Activated CD4-positive, alpha-beta T cell treated with anti-CD3 and anti-CD28 coated beads for 36 hours (primary cell): ENCODE measurements at places on chromosomes 12 and 14. TPM values are rescaled to one million over a fixed set of nuclear protein-coding genes. Genes with fewer than 3 reads are reported as not detected.

GRCh38 chr12:59780605-59781135, 184.8 kb downstream of the SLC16A7 start:
- no peaks in the 10 kb centered on the region for H3K27me3 ChIP-seq
- no peaks in the 10 kb centered on the region for H3K4me1 ChIP-seq
- no peak overlapping the region for H3K4me3 ChIP-seq
- no peak for DNase-seq
- H3K27ac ChIP-seq, result no peak overlapping the region

GRCh38 chr12:104263580-104264358, 39.8 kb upstream of the EID3 start:
- no peaks in the 10 kb centered on the region for H3K4me1 ChIP-seq
- DNase-seq, result no peak
- no peaks in the 10 kb centered on the region for H3K27me3 ChIP-seq
- H3K27ac ChIP-seq, result no peak overlapping the region
- no peaks in the 10 kb centered on the region for H3K36me3 ChIP-seq

DNA sequence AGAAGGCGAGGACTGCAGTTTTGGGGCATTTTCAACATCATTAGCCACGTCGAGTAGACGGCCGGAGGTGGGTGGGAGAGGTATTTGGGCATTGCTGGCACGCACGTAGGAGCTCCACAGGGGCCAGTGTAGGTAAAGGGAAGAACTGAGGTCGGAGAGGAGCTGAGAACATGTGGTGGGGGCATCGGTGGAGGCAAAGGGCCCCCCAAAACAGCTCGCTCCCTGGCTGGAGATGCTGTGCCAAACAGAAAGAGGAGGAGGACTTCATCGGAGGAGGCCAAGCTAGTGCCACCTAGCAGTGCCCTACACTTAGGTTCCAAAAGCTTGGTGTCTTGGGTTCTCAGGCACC, 52.0 kb upstream of the PPP2R5C start:
- H3K27me3 ChIP-seq, result no peaks in the 10 kb centered on the region
- H3K27ac ChIP-seq, result no peak overlapping the region
- no peaks in the 10 kb centered on the region for H3K36me3 ChIP-seq
- H3K4me3 ChIP-seq, result no peak overlapping the region
- DNase-seq, result no peak

DNA sequence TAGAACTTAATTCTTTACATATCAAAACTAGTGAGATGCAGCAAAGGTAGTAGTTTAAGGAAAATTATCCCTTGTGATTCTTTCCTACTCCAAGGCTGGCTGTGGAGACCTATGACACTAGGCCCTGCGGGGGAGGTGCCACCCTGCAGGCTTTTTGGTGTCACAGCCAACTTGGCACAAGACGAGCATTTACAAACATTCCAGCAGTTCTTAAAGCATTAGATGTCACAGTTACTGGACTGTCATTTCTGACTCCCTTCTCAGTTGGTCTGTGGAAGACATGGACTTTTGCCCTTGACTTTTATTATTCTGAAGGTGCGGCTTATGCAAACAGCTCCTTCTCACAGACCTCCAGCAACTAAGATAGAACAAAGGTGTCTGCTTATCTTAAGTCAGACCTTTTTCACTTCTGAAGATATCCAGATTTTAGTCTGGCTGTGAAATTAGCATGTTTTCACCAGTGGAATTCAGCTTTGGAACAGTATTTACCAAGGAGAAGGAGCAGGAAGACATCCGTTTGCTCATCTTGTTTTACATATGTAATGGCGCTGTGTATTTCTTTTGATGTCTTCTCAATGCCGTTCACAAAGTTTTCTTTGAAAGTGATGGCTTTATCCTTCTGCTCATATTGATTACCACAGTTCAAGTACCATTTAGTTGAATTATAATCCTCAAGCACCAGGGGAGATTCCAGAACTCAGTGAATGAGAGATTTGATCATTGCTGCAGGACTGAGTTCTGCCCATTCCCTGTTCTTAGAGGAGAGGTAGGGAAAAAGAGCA, 17.9 kb downstream of the SRGAP1 start:
- no peaks in the 10 kb centered on the region for H3K27me3 ChIP-seq
- H3K4me1 ChIP-seq, result no peaks in the 10 kb centered on the region
- no peak for DNase-seq
- H3K36me3 ChIP-seq, result no peaks in the 10 kb centered on the region
- no peak overlapping the region for H3K27ac ChIP-seq
- no peak overlapping the region for H3K4me3 ChIP-seq

NEUROD4 gene
- not detected for total RNA-seq

KICS2 gene
- total RNA-seq, result 16.6 TPM
